ENCODE measurements at places on chromosomes 16 and 17. TPM values are rescaled to one million over a fixed set of nuclear protein-coding genes. Genes with fewer than 3 reads are reported as not detected.

DNA sequence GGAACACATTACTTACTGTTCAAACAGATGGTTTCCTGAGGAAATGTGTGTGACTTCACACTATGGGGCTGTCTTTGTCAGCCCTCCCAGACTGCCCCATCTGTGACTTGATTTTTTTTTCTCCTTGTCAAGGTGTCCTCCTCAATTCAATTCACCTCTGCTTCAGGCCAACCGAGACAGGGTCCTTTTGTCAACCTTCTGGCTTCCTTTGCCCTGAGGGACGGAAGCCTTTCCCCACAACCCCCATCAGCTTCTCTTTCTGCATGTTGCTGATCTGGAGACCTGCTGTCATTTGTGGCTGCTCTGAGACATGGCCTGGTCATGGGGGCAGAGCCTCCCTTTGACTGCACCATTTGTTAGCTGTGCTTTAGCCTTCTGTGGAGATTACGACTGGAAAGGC, 21.3 kb upstream of the RGS9 start:
- DNase-seq: no peak
- H3K27me3 ChIP-seq: peaks cover 4% of the 10 kb centered on the region
- no peaks in the 10 kb centered on the region for H3K36me3 ChIP-seq
- no peak overlapping the region for H3K4me3 ChIP-seq

GRCh38 chr17:6660805-6661463, 9.4 kb downstream of the C17orf100 start:
- H3K27me3 ChIP-seq: peaks cover 32% of the 10 kb centered on the region
- H3K4me1 ChIP-seq: peaks cover 5% of the 10 kb centered on the region
- DNase-seq: no peak
- no peaks in the 10 kb centered on the region for H3K36me3 ChIP-seq

- no peak for DNase-seq
- peaks cover 27% of the 10 kb centered on the region for H3K4me1 ChIP-seq
- H3K27ac ChIP-seq: no peak overlapping the region
- no peaks in the 10 kb centered on the region for H3K27me3 ChIP-seq
- H3K4me3 ChIP-seq: no peak overlapping the region
Observed at GRCh38 chr16:80792031-80792430, 12.4 kb downstream of the CDYL2 start.

DNA sequence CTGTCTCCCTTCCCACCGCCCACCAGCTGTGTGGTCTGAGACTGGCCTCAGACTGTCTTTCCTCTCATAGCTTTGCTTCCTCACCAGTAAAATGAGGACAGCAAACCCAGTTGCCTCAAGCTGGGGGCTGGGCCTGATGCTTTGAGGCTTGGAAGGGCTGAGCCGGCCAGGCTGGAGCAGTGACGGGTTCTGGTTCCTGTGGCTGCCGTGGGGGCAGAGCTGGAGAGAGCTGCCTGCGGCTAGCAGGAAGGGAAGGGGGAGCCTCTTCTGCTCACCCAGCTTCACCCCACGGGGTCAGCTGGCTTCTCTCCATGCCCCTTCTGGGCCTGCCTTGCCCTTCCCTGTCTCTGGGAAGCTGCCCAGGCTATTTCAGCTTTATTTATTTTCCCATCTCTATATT, 23.7 kb downstream of the LASP1 start:
- peaks cover 9% of the 10 kb centered on the region for H3K27me3 ChIP-seq
- no peak overlapping the region for H3K4me3 ChIP-seq
- H3K27ac ChIP-seq: peak overlapping the region; percentile 33
- DNase-seq: no peak

HNF1B gene
- total RNA-seq: not detected

NXPH3 gene
- 1.0 TPM for total RNA-seq

GDPD3 gene
- total RNA-seq: 3.0 TPM

DNA sequence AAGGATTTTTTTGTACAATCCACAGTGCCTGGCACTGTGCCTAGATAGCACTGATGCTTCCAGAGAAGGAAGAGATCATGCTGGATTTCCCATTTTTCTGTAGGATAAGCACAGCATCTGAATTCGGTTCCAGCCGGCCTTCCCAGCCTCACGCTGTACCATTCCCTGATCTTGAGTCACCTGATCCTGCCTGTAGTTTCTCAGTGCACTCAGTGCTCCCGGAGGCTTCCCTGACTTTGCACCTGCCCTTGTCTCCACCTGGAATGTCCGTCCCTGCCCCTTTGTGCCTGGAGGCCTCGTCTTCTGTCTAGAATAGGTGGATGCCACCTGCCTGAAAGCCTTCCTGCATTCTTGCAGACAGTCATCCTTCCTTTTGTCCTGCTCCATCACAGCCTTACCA, 179.9 kb downstream of the CCDC182 start:
- peaks cover 4% of the 10 kb centered on the region for H3K27me3 ChIP-seq
- no peak overlapping the region for H3K27ac ChIP-seq
- H3K36me3 ChIP-seq: no peaks in the 10 kb centered on the region
- DNase-seq: no peak
- H3K4me1 ChIP-seq: peaks cover 23% of the 10 kb centered on the region

YPEL2 gene
- 6.4 TPM for total RNA-seq

GRCh38 chr17:10144982-10145381, 53.4 kb downstream of the GAS7 start:
- DNase-seq: no peak
- H3K36me3 ChIP-seq: no peaks in the 10 kb centered on the region
- H3K4me1 ChIP-seq: peaks cover 29% of the 10 kb centered on the region
- H3K27ac ChIP-seq: no peak overlapping the region
- H3K4me3 ChIP-seq: no peak overlapping the region

DNA sequence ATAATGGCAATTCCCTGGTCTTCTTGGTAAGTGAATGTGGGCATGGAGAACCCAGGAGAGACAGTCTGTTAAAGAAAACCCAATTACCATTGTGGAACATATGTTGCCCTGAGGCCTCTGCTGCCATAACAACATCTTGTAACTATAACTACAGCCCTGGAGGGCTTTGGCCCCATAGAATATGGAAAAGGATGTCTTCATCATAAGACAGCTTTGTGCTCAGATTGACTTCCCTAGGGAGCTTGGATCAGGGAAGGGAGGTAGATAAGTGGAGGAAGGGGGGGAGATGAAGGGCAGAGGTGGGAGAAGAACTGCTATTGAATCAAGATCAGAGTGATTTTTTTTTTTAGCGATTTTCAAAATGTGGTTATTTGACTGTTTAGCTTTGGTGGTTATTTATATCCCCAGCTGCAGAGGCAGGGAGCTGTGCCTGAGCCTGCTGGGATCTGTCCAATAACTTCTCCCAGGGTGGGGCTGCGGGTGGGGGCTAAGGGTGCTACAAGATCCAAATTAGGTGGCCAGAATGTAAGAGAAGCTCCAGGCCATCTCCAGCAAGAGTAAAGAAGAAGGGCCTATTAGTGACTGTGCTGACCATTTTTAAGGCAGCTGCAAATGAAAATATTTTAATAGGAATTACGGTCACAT, 5.3 kb upstream of the KAT7 start:
- H3K36me3 ChIP-seq: no peaks in the 10 kb centered on the region
- H3K4me3 ChIP-seq: no peak overlapping the region
- H3K27me3 ChIP-seq: no peaks in the 10 kb centered on the region

- peak overlapping the region; percentile 93 for H3K4me3 ChIP-seq
- H3K4me1 ChIP-seq: peaks cover 22% of the 10 kb centered on the region
- no peaks in the 10 kb centered on the region for H3K36me3 ChIP-seq
- H3K27me3 ChIP-seq: peaks cover 8% of the 10 kb centered on the region
Observed at GRCh38 chr17:42744283-42744805, 496 bp downstream of the EZH1 start.

- no peak for DNase-seq
- peaks cover 9% of the 10 kb centered on the region for H3K4me1 ChIP-seq
- H3K36me3 ChIP-seq: peaks cover 21% of the 10 kb centered on the region
- no peak overlapping the region for H3K4me3 ChIP-seq
Observed at GRCh38 chr17:60296177-60296576, 95.8 kb downstream of the USP32 start.

DNA sequence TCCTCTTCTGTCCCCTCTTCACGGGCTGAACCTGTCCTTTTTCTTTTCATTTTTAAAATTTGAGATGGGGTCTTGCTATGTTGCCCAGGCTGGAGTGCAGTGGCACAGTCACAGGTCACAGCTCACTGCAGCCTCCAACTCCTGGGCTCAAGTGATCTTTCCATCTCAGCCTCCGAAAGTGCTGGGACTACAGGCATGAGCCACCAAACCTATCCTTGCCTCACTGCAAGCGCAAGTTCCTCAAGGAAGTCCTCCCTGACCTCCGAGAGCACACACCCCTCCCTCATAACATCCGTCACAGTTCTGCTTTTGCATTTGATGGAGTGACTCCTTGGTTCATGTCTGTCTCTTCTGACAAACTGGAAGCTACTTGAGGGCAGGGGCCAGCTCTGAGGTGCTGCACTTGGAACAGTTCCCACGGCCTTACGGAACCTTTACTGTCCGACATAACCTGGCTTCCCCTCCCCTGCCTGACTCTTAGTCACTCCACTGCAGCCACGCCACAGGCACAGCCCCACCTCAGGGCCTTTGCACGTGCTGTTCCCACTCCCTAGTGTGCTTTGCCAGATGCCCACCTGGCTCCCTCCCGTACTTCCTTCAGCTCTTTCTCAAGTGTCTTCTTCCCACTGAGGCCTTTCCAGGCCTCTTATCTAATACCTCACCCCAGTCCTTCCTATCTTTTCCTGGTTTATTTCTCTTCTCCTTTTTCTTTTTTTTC, 4.4 kb downstream of the TBX6 start:
- peaks cover 18% of the 10 kb centered on the region for H3K36me3 ChIP-seq
- peaks cover 2% of the 10 kb centered on the region for H3K27me3 ChIP-seq
- peak overlapping the region; percentile 51 for H3K27ac ChIP-seq
- peaks cover 34% of the 10 kb centered on the region for H3K4me1 ChIP-seq
